ENCODE measurements at places on chromosomes 11 and 22.

DNA sequence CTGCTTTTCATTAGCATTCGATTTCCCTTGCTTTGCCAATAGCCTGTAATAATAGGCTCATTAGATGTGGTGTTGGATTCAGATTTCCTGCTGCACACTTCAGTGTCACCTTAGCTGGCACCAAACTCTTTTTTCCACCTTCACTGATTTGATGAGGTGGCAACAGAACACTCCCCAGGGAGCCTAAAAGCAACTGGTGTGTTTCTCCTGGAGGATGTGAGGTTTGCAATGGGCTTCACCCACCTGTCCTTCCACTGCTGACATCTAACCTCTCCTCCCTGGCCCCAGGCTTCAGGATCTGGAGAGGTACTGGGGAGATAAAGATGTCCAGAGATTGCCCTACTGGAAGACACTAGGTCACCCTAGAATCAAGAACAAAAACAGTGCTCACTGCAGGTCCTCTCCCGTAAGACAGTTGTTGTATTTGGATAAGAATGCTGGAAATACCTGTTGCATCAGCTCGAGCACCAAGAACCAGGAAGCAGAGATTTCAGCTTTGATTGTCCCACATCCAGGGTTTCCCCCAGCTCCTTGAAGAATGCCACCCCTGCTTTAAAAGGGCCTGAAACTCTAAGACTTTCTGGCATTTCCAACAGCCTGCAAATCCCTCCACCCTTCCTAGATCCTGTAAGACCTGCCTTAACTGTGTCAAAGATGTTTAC is 96.9 kb downstream of the SLC1A2 start:
- no peak for DNase-seq

DNA sequence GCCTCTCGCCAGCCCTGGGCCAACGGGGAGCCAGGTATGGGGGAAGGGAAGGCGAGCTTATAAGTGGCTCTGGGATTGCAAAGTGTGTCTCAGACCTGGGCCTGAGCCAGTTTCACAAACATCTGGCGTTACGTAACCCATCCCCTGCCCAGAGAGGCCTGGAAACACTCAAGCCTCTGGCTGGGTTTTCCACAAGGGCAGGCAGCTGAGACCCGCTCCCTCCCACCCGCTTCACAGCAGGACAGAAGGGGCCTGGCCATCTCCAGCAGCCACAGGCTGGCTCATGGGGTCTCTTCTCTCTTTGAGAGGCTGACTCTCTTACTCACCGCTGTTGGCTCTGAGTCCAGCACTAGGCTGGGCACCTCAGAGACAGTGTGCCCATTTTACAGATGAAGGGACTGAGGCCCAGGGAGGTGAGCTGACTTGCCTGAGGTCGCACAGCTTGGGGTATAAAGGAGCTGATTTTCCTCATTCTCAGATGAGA is 44.5 kb downstream of the TRIOBP start:
- no peak for DNase-seq

GRCh38 chr22:40728731-40729189 is 49.5 kb downstream of the MCHR1 start:
- peak; percentile 20 for DNase-seq

GRCh38 chr22:36856121-36856791 is 4.5 kb upstream of the NCF4 start:
- peak; percentile 90 for DNase-seq

DNA sequence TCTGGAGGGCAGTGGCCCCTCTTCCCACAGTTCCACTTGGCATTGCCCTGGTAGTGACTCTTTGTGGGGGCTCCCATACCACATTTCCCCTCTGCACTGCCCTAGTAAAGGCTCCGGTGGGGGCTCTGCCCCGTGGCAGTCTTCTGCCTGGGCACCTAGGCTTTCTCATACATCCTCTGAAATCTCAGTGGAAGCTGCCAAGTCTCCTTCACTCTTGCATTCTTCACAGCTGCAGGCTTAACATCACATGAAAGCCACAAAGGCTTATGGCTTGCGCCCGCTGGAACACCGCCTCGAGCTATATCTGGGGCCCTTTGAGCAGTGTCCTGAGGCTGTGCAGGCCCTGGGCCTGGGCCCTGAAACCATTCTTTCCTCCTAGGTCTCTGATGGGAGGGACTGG is 25.3 kb downstream of the PLEKHB1 start:
- no peak for DNase-seq

GRCh38 chr22:46652847-46653331 is 32.7 kb downstream of the GRAMD4 start:
- DNase-seq = no peak

DNA sequence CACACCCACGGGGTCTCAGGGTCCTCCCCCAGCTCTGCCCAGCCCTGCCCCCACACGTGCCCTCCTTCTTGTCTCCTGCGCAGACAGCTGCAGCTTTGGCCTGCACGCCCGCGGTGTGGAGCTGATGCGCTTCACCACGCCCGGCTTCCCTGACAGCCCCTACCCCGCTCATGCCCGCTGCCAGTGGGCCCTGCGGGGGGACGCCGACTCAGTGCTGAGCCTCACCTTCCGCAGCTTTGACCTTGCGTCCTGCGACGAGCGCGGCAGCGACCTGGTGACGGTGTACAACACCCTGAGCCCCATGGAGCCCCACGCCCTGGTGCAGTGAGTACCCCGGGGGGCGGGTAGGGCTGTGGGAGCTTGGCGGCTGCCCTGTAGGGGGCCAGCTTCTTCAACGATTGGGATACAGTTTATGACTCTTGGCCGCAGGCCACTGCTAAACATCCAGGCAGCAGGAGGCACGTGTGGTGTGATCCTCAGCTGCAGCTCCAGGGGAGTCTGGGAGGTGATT is 30.8 kb downstream of the ST14 start:
- DNase-seq = no peak

DNA sequence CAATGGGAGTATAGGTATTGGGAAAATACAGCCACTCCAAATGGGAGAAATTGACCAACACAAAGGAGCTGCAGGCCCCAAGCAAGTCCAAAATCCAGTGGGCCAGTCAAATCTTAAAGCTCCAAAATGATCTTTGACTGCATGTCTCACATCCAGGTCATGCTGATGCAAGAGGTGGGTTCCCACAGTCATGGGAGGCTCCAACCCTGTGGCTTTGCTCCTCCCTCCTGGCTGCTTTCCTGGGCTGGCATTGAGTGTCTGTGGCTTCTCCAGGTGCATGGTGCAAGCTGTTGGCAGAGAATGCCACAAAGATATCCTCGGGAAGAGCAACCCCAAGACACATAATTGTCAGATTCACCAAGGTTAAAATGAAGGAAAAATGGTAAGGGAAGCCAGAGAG is 80.8 kb downstream of the IGLL5 start:
- no peak for DNase-seq

- no peak for DNase-seq
These were observed 4.7 kb downstream of the CCDC34 start for GRCh38 chr11:27358296-27358695.

GRCh38 chr11:77046060-77046501 is 11.9 kb downstream of the B3GNT6 start:
- DNase-seq = peak; percentile 73

DNA sequence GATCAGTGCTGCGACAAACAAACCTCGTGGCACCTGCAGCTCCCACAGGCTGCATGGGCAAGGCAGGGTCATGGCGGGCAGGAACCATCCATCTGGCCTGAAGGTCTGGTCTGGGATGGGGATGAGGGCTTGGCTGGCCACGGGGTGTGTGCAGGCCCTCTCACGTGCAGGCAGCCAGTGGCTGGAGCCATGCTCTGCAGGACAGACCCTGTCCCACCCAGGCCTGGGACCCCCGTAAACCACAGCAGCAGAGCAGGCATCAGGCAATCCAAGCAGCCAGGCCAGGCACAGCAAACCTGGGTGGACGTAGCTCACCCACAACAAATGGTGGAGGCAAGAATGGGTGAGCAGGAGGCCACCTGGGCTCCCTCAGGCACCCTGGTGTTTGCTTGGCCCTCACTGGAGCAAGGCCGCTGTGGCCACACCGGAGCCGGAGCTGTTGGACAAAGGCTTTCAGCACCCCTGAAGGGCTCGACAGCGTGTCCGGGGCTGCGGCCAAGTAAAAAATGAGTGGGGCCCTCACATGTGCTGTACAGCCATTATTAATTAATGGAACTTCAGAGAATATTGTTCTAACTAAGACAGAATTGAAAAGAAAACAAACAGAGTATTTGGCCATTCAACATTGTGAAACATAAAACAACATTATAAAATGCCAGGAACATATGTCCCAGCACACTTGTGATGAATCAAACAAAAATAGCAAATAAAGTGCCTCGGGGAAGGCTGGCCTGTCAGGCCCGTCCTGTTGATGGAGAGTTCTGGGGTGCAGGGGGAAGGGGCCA is 24.0 kb upstream of the GNB1L start:
- DNase-seq = no peak

GRCh38 chr22:45072322-45072903 is 62.6 kb upstream of the PHF21B start:
- peak; percentile 15 for DNase-seq

DNA sequence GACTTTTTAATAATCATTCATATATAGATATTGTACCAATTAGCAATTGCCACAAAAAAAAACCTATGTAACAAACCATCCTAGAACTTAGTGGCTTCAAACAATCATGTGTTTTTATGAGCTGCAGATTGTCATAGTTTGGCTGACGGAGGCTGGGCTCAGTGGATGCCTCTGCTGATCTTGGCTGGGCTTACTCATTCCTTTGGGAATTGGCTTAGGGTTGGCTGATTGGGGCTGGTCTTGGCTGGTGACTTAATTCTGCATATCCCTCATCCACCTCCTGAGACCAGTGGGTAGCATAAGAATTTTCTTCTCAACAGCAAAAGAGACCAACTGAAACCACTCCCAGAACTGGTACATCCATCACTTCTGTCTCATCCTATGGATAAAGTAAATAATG is 57.9 kb upstream of the PHF21B start:
- DNase-seq = no peak

DNA sequence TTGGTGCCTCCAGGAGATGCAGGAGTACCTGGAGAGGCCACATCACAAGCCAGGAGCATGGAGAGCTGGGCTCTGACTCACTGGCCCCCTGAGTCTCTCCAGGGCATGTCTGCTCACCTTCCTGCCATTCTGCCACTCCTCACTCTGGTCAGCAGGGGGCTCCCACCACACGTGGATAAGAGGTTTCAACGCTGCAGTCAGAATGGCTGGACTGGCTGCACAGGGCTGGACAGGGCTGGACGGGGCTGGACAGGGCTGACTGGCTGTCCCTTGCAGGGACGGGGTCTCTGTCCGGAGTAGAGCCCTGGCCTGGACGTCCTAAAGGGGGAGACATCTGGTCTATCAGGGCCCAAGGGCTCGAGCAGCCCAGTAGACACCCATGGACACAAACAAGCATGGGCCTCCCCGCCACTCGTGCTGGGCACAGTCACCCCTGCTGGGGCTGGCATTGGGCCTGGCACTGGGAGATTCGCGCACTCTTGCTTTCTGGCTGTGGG is 34.6 kb downstream of the CYTH4 start:
- DNase-seq = peak; percentile 65

DNA sequence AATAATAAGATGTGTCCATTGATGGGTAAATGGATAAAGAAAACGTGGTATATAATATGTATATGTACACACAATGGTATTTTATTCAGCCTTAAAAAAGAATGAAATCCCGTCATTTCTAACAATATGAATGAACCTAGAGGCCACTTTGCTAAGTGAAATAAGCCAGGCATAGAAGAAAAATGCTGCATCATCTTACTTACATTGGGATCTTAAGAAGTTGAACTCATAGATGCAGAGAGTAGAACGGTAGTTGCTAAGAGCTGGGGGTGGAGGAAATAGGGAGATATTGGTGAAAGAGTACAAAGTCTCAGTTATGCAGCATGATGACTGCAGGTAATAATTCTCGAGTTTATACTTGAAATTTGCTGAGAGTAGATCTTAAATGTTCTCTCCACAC is 14.3 kb upstream of the SLC36A4 start:
- no peak for DNase-seq

- no peak for DNase-seq
These were observed 6.6 kb downstream of the PAX6 start for GRCh38 chr11:31804312-31805036.

DNA sequence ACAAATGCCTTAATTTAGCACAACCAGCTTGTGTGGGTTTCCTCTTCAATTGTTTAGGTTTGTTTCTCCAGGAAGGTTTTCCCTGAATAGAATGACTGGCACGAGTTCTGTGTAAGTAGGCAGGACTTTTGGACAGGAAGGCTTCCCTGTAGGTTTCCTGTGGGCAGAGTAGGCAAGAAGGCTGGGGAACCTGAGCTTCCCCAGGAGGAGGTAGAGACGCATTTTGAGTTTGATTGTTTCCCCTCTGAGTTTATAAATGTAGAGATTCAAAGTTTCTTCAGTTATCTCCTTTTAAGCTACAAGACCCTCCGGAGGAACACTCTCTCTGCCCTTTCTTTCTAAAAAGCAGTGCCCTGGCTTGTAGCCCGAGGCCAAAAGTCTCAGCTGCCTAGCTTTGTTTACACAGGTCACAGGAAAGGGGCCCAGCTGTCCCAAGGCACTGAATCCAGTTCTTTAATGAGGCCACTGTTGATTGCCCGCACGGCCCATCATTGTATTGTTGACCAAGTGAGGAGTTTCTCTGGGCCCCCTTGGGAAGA is 66.6 kb upstream of the RDX start:
- no peak for DNase-seq

DNA sequence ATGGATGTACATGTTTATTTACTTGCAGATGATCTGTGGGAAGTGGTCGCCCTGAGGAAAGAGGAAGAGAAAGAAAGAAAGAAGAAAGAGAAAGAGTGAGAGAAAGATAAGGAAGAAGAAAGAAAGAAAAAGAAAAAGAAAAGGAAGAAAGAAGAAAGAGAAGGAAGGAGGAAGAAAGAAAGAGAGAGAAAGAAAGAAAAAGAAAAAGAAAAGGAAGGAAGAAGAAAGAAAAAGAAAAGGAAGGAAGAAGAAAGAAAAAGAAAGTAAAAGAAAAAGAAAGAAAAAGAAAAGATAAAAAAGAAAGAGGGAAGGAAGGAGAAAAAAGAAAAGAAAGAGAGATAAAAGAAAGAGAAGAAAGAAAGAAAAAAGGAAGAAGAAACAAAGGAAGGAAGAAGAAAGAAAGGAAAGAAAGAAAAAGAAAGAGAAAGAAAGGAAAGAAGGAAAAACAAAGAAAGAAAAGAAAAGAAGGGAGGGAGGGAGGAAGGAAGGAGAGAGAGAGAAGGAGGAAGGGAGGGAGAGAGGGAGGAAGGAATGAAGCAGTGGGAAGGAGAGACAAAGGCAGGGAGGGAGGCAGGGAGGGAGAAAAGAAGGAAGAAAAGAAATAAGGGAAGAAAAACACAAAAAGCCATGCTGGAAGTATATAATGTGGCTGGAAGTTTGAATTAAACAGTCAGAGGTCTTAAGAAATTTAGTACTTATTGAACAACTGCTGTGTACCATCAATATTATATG is 976.6 kb downstream of the FAM181B start:
- DNase-seq = no peak

- no peak for DNase-seq
These were observed 10.5 kb upstream of the FLRT1 start for GRCh38 chr11:64025205-64025604.

Measured in activated T-cell treated with anti-CD3 and anti-CD28 coated beads for 48 hours (primary cell).